Stimulated activated CD8-positive, alpha-beta memory T cell treated with anti-CD3 and anti-CD28 coated beads, Interleukin-15, amount 100 ng/mL, for 24 hours (primary cell): ENCODE measurements at places on chromosomes 2 and 18.

DNA sequence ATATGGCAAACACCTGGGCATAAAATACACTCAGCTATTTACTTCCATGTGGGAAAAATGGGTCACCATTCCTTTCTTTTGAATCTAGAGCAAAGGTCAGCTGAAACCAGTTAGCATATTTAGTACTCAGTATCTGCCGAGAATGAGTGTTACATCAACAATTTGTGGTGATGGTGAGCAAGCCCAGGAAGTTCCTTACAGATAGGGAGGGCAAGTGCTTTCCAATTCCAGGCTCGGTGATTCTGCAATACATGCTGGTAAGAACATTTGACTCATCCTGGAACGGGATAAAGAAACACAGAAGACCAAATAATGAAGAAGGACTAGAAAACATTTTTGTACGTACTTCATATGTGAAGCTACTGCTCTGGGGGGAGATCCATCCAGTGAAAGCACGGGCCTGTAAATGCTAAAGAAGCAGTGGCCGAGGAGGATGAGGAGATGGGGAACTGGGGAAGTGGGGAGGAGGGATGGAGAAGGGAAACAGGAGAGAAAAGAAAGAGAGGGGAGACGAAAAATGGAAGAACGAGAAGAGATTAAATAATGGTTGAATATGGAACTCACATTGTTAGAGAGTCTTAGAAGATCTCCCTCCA, 251.9 kb downstream of the TTC32 start:
- no peak for DNase-seq

GRCh38 chr2:113962692-113963480, 73.0 kb downstream of the ACTR3 start:
- no peak for DNase-seq

GRCh38 chr18:73879766-73880165, 267.9 kb downstream of the FBXO15 start:
- no peak for DNase-seq

- no peak for DNase-seq
Measured at GRCh38 chr2:233546774-233547173, 19.8 kb downstream of the USP40 start.

DNA sequence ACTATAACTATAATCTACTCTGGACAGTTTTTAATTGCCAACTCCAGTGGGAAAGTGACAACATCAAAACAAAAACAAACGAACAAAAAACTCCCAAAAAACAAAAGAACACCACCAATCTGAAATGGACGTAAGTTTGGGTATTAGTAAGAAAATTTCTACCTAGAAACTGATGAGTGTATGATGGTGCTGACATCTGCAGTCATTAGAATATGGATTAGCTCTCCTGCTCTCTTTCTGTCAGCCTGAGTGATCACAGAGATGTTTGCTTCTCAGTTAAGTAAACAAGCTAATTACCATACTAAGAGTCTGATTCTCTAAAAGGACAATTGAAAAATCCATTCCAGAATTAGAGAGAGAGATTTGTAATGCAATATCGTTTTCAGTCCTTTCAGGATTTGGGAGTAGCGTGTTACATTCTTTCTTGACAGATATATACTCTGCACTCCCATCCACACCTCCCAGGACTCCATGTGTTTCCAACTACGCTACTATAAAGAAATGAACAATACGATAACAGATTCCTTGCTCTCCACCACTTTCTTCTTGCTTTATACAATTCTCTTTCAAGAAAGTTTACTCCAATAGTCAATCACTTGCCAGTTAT, 1347.4 kb upstream of the PIK3C3 start:
- no peak for DNase-seq

DNA sequence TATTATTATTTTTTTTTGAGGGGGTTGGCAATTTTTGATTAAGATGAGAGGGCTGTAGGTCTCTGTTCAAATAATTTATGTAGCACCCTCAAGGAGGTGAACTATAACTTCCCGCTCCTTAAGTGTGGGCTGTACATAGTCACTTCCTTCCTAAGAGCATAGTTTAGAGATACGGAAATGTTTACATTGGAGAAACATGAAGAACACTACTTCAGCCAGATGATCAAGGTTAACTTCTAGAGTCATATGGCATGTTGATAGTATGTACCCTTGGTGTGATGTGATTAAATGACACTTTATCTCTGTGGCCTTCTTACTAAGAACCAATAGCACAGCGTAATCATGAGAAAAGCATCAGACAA, 93.7 kb downstream of the MIB1 start:
- DNase-seq: no peak

- DNase-seq: no peak
Measured at GRCh38 chr2:11430729-11431128, 35.2 kb downstream of the E2F6 start.

GRCh38 chr2:160484859-160485520, 8.6 kb downstream of the RBMS1 start:
- no peak for DNase-seq

DNA sequence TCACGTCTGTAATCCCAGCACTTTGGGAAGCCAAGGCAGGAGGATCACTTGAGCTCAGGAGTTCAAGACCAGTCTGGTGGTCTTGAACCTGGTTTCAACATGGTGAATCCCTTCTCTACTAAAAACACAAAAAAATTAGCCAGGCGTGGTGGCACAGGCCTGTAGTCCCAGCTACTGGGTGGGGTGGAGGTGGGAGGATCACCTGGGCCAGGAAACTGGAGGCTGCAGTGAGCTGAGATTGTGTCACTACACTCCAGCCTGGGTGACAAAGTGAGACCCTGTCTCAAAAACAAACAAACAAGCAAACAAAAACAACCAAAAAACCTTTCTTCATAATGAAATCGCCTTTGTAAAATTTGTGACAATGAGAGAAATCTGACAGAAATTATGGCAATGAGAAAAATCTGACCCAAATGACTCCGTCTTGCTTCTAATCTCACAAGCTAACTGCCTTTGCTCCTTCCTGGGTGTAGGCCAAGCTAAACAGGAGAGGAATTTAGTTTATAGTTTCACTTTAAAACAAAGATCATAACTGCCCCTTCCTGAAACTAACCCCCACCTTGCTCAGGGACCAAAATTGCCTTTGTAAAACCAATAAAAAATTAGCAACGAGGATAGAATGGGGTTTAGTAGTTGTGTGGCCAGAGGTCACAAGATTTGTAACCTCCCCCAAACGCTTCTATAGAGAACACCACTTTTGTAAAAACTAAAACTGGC, 60.7 kb upstream of the KIF5C start:
- no peak for DNase-seq

DNA sequence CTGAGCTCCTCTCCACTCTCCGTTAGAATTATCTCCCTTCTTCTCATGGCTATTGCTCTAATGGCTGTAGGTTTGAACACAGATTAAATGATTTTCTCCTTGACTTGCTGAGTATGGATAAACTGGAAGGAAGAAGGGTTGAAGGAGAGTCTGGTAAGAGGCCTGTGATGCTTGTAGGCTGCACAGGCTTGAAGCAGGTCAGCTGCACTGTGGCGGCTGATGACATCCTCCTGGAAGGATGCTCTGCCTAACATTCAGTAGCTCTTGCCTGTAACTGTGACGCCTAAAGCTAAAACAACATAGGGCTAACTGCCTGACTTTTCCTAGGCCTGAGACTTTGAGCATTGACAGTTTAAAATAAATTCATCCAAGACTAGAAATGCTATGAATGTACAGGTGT, 166.3 kb downstream of the MREG start:
- DNase-seq: no peak

GRCh38 chr18:57621246-57621604, 411 bp downstream of the NARS1 start:
- DNase-seq: peak; percentile 6

GRCh38 chr18:70135604-70136003, 69.9 kb downstream of the RTTN start:
- no peak for DNase-seq

GRCh38 chr2:40343902-40344301, 108.0 kb downstream of the SLC8A1 start:
- no peak for DNase-seq

GRCh38 chr18:38868757-38869156, 1303.2 kb upstream of the CELF4 start:
- no peak for DNase-seq

DNA sequence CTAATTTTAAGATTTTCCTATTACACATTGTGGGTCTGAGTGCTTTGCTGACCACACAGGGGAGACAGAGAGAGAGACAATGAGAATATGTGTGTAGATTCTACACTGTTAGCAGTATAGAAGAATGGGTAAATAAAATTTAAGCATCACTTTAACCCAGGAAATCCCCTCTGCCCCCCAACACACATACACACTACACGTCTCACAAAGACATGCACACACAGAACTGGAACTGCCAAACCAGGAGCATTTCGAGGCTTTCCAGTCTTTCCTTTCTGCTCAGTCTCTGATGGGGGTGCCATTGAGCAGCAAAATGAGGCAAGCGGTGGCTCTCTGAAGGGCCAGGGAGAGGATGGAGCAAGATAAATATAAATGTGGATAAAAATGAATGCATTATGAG, 2.5 kb downstream of the MERTK start:
- no peak for DNase-seq

DNA sequence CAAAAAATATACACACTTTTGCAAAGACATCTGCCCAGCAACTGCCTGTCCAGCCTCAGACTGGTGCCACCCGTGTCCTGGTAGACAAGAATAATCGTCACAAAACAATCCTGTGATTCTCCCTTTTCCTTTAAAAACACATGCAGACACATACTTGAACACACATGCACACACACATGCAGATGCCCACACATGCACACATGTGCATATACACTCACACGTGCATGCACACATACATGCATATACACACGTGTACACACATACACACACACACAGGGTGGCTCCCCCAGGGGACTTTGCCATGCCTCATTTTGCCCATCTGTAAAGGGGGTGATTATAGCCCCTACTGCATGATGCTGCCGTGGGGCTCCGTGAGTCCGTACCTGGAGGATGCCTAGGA, 24.9 kb upstream of the ALPP start:
- DNase-seq: no peak

DNA sequence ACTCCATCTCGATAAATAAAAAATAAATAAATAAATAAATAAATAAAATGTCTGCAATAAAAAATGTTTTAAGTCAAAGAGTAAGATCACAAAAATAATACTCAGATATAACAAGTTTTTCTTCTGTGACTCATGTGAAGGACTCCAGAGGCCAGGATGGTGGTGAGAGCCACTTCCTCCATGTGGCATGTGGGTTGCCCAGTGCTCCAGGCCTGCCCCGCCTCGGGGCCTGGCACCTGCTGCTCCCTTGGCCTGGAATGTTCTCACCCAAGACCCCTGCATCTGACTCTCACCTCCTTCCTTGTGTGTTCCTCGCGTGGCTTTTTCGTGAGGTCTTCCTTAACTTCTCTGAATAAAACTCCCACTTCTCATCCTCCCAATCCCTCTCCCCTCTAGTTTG, 77.4 kb upstream of the LDLRAD4 start:
- DNase-seq: no peak

DNA sequence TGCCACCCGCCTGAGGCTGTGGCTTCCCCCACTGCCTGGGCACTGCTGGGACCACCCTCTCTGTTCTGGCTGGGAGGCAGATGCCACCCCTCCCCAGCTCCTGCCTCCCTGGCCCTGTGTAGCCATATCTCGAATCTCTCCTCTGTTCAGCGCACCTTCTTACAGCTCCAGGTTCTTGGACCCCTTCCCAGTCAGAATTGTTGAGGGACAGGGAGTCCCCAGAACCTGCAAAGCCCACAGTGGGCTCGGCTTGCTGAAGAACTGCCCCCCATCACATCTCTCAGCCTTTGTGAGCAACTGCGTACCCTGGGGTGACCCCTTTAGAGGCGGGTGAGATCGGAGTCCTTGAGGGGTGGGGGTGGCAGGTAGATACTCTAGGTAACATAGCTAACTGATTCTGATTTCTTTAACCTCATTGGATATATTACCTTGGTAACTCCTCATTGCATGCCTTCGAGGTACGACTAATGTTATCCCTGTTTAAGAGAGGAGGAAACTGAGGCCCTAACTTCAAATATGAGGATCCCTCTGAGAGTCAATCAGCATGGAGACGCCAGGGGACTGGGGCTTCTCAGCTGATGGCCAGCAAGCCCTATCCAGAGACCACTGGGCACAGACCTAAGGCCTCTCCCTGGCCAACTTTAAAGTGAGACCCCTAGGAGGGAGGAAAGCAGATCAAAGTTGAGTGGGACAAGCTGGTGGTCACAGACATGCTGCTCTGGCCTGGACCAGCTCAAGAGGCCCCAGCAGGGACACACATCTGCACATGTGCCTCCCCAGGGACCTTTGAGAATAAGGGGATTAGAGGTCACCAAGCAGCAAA, 101.3 kb downstream of the CAPN13 start:
- no peak for DNase-seq

GRCh38 chr2:148554459-148555247, 89.9 kb upstream of the EPC2 start:
- no peak for DNase-seq

DNA sequence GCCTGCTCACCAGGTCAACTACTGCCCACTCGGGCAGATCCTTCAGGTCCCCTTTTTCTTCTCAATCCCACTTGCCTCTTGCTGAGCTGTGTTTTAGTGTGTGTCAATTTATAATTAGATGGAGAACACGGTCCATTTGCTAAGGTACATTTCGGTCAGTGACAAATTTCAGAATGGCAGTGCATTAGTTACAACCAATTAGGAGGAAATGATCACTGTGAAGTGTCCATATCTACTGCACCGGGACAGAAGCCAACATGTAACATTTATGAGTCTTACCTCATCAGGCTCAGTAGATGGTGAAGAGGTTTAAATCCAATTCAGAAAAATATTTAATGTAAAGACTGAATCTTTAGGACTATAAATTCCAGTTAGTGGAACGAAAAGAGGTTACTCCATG, 47.7 kb downstream of the CMPK2 start:
- DNase-seq: no peak

GRCh38 chr2:167783261-167784083, 463.9 kb downstream of the STK39 start:
- DNase-seq: no peak

DNA sequence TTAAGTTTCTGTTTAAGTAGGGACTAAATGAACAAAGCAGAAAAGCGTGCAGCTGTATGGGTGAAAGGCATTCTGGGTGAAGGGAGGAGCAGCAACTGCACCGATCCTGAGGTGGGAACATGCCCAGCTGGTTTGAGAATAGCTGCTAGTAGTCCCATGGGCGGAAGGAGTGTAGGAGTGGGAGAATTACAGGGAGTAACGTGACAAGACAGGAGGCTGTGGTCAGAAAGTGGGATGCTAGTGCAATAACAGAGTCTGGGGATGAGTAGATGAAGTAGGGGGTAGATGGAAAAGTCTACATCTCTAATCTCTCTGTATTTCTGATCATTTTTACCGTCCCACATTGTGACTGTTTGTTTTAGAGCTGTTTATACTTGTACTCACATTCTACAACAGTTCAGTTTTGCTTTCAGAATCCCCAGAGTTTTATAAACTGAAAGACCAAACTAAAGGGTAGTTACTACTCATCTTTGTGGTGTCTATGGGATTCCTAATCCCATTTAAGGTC, 118.9 kb downstream of the LCLAT1 start:
- no peak for DNase-seq

- no peak for DNase-seq
Measured at GRCh38 chr18:79368681-79369080, 27.0 kb upstream of the NFATC1 start.
